ENCODE measurements at places on chromosomes 5 and 9. TPM values are rescaled to one million over a fixed set of nuclear protein-coding genes. Genes with fewer than 3 reads are reported as not detected.

DNA sequence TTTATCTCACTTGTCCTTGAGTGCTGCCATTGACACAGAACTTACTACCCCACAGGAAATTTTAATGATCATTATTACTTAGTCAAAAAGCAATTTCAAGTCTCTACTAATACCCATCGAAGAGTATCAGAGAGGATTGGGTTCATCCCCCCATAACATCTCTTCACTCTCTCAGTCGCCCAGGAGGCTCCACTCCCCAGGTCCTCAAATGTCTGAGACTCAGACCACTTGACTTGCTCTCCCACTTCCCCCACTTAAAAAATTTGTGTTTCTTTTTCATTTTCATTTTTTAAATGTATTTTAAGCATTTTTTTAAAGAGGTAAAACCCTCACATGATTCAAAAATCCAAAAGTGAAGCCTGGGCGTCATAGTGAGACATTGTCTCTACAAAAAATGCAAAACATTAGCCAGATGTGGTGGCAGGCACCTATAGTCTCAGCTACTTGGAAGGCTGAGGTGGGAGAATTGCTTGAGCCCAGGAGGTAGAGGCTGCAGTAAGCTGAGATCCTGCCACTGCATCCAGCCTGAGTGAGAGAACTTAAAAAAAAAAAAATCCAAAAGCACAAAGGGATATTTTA lies 56.8 kb upstream of the TRAF1 start:
- no peak for DNase-seq

- DNase-seq: no peak
Measured at GRCh38 chr5:173268750-173269432, 33.9 kb upstream of the NKX2-5 start.

MYMK gene
- 1.3 TPM for polyA plus RNA-seq

DNA sequence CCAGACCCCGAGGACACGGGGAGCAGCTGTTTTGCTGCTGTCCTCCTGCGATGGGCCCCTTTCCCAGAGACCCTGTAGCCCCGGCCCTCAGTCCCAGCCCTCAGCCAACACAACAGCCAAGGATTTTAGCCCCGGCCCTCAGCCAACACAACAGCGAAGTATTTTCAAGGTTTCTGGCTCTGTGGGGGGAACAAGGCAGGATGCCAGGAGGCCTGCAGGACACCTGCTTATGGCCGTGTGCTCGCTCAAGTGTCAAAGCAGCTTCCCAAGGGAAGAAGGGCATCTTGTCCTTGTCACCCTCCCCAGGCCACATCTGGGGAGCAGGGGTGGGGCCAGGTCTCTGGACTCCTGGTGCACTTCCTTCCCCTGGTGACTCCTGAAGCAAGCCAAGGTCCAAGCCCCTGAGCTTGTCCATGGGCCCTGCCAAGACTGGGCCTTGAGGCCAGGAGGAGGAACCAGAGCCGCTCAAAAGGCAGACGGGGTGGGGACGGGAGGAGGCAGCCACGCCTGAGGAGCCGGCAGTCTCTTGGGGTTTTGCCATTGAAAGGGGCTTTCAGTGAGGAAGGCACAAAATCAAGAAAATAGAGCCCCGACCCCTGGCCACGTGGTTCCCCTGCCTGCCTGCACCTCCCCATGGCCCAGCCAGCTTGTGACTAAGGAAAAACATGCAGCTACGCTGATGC lies 10.8 kb downstream of the KCNT1 start:
- no peak for DNase-seq

DNA sequence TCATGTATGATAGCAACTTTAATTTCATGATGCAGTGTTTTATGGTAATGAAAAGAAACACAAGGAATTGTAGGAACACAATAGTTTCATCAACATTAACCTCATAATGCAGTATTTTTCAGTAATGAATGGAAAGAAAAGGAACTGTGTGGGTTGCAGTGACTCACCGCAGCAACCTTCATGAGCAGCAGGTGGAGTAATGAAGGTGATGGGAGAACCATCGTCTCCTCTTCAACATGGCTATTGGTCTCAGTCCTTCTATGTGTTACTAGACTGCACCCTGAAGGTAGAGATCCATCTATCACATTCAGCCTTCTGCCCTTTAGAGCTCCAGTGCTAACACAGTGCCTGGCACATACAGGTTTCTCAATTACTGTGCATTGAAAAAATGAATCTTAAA lies 58.0 kb downstream of the TMEM215 start:
- no peak for DNase-seq

DNA sequence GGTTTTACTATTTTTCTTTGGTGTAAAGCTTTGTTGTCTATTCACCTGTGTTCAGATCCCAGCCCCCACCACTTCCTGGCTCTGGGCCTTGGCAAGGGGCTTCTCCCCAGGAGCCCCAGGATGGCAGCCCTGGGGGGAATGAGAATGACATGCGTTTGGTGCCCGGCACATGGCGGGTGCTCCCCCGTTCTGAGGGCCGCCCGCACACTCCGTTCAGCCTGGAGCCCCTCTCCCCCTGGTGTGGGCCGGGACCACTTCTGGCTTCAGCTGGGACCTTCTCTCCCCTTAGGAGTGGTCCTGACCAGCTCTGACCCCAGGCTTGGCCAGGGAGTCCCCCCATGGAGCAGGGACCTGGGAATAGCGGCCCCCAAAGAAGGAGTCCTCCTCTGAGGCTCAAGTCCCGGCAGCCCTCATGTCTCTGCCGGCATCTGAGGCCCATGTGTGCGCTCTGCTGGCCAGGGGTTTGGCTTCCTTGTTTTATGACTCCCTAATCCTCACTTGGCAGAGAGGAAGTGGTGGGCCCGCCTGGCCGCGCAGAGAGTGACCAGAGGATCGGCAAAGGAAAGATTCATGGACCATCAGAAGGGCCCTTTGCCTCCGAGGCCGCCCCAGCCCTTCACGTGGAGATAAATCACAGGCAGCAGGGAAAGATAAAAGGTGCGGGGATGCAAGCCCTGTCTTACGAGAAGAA lies 57.0 kb upstream of the LMX1B start:
- no peak for DNase-seq

CD180 gene
- polyA plus RNA-seq: not detected

RUFY1 gene
- polyA plus RNA-seq: 37.3 TPM

FBP1 gene
- 65.3 TPM for polyA plus RNA-seq

DNA sequence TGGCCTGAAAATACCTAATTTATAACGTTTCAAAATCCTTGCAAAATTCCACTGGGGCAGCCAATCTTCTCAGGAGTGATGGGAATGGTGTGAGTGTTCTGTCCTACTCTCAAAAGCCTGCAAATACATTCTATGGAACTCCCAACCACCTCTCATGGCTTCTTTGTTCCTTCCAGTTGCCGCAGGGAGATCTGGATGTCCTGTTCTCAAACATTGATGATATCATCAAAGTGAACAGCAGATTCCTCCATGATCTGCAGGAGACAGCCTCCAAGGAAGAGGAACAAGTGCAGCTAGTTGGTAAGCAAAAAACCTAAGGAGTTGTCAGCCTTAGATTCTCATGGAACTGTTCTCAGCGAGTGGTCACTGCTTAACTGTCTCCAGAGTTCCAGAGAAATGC lies 19.6 kb downstream of the ARHGEF37 start:
- no peak for DNase-seq
